Renal cortical epithelial cell (primary cell): ENCODE measurements at places on chromosomes 4 and X. TPM values are rescaled to one million over a fixed set of nuclear protein-coding genes. Genes with fewer than 3 reads are reported as not detected.

Gene PCYT1B
- total RNA-seq = 0.05 and 0.17 TPM in 2 replicates

Gene DNAAF6
- total RNA-seq = not detected in 2 replicates

Gene FAM47A
- total RNA-seq = not detected in 2 replicates

Gene PPARGC1A
- 2.3 and 62.4 TPM in 2 replicates for total RNA-seq

Gene ADH4
- 0.10 TPM in 1 of 2 replicates, not detected in the other for total RNA-seq

Gene KCTD8
- total RNA-seq = not detected in 2 replicates

Gene WDFY3
- 42.9 and 196 TPM in 2 replicates for total RNA-seq
